Cerebellar cortex (tissue), 1 donor: ENCODE measurements at places on chromosomes 4 and X.

DNA sequence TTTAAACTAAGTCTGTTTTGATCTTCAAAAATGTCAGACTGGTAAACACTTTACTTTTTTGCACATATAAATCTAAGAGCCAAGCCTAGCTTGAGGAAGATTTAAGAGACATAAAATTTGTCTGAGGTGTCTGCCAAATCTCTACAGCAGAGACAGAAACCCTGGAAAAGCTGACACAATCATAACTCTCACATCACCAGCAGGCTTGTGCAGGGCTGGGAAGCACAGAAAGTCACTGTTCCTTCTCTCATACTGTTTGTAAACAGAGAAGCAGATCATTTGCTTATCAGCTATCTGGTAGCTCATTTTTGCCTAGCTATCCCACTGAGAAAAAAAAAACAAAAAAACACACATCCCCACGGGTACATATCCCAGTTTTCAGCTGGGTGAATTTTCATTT is 7.0 kb downstream of the ENOX2 start:
- no peak for DNase-seq

GRCh38 chr4:38560768-38561558 is 103.0 kb upstream of the KLF3 start:
- DNase-seq, result no peak

- no peak for DNase-seq
These were observed 846.2 kb upstream of the AGA start for GRCh38 chr4:178288462-178288861.

DNA sequence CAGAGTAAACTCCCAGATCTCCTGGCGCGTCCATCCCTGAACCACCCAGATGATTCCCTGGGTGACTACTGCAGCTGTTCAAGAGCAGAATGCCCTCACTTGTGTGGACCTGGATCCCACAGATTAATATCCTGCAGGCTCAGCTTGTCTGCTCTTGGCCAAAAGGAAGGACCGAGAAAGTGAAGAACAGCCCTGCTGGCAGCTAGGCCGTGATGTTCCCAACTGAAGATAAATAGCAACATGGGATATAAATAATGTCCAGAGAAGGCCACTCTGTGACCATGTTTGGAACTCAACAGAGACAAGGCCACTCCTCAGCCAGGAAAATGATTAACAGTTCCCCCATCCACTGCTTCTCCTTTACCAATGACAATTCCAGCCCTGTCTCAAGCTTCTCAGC is 21.5 kb downstream of the SUPT20HL2 start:
- no peak for DNase-seq

- DNase-seq, result no peak
These were observed 9.2 kb downstream of the RFC1 start for GRCh38 chr4:39357002-39357401.

DNA sequence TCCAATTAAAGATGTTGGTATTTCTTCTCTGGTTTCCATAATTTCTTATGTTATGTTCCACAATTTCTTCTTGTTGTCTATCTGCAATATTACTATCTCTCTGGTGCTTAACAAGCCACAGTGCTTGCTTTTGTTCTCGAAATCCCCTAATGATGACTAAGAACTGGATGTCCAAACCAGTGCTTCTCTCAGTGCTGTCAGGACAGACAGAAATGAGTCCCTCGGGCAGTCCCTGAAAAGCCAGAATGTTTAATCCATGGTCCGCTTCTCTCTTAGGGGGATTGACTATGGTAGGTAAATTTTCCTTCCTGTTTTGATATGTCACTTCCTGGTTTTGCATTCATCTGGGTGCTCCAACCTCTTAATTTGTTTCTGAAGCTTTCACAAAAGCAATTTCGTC is 321.6 kb upstream of the PCDH10 start:
- no peak for DNase-seq

DNA sequence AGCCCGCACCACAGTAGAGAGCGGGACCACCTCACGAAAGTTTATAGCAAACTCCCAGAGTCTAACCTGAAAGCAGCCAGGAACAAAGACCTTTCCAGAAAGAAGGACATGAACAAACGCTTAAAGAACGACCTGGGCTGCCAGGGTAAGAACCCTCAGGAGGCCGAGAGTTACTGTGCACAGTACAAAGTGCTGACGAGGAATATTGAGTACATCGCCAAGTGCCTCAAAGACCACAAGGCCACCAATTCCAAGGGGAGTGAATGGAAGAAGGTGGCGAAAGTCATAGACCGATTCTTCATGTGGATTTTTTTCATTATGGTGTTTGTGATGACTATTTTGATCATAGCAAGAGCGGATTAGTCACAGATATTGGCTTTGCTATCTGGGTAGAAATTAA is 19.0 kb downstream of the CHRNA9 start:
- DNase-seq, result no peak

DNA sequence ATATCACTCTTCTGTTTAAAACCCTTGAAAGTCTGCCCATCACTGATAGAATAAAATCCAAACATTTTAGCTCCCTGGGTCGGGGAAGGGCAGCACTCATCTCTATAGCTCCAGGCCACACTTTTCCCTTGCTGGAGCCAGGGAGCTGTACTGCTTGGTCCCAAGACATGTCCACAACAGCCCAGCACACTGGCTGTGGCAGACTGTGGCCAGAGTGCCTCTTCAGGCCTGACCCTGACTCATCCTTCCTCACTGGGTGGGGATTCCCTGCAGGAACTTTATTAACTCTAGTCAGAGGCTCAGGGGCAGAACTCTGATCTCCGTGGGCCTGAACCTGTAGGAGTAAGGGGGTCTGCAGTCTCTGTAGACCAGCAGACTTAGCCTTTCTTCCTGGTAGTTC is 69.8 kb upstream of the CAPN6 start:
- no peak for DNase-seq

DNA sequence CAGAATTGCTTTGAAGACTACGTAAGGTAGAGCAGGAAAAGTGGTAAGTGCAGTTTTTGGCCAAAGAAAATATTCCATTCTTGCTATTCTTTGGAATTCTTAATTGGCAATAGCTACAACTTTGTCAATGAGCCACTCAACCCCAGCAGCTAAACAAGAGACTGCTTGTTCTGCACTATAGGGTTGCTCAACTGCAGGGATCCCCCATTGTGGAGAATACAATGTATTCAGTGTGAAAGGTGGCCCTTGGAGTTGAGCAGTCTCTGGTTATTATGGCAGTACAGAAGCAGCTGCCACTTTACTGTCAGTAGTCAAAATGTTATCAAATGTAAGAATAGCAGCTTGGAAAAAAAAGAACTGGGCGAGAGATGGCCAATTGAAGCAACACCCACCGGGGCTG is 808.7 kb downstream of the CENPC start:
- no peak for DNase-seq

DNA sequence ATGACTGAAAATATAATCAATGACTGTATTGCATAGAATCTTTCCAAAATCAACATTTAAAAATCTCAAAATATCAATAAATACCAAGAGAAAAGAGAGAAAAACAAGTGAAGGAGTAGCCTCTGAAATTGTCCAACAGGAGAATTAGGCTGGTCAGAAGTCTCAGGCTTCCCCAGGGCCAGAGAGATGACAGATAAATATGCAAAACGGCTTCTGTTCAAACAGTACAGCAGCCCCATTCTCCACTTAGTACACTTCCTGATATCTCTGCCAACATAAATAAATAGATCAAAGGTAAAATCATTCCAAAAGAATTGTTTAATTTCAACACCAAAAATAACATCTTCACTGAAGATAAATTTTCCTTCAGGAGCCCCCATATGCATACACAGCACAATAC is 204.7 kb upstream of the GABRA2 start:
- DNase-seq, result no peak

DNA sequence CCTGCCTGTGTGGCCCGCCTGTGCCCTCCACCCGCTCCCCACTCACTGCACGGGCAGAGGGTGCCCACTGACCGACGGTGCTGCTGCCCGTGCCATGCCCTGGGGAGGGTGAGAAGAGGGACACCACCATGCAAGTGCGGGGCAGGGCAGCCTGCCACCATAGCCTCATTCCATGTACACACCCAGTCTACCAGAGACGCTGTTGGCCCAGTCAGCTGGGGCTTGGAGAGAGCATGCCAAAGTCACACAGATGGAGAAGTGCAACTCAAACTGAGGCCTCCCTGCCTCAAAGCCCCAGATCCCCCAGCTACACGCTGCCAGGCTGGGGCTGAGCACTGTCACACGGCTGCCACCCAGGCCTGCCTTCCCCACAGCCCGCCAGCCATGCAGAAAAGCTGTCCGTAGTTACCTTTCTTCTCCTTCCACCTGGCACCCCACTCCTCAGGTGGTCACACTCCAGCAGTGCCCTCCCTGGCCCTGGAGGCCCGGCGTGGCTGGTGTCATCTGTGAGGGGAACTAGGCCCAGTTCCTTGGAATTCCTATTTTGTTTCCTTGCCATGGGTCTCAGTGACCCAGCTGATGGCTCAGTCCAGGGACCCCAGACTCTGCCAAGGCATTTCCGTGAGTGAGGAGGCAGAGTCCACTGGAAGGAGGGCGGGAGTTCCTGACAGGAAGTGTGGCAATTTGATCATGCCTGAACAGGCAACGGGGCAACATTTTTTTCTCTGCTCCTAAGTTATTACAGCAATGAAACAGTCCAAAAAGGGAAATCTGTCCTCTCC is at the start of gene SLC2A9:
TSS of gene SLC2A9 (minus strand) at position 627 of the 782 bp plus-strand sequence. CDS start at position 559, 68 bp downstream.
- DNase-seq, result no peak

DNA sequence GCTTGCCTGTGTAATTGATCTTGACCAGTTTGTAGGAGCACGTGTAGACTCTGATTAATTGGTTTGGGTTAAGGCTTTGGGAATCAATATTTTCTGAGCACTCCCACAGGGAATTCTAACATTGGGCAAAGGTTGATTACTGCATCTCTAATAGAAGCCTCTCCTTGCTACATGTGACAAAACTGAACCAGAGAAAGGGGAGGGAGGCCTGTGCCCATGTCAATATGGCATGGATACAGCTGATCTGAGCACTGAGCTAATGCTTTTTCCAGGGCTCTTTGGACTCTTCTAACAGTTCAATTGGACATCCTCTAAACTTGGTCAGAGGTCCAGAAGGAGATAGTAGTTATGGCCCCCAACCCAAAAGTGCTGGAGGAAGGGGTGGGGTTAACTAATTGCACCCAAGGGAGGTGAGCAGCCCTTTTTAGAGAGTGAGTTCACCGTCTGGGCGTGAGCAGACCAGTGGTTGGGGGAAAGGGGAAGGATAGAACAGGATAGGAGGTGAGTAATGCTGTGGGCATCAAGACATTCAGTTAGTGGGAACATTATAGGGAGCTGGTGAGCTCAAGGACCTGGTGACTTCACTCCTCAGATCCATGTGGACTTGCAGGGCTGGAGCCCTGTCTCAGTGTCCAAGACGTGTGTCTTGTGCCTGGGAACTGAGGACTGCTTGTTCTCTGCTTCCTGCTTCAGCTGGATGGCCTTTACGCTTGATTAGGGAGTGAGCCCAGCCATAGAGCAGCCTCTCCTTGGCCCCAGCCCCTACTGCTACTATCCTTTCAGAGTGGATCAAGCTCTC is 22.8 kb downstream of the MSN start:
- DNase-seq, result no peak

DNA sequence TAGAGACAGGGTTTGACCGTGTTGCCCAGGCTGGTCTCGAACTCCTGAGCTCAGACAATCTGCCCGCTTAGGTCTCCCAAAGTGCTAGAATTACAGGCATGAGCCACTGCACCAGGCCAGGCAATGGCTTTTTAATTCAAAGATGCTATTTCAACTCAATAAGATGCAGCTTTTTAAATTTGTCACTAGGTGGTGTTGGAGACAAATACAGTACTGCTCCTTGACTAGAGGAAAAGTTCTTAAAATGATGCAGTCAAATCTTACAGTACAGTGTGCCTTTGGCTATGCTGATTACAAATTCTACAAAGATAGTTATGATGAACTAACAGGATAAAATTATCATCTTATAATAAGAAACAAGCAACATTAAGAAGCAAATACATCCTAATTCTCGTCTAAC is 441.1 kb downstream of the KCNIP4 start:
- DNase-seq, result peak; percentile 33

DNA sequence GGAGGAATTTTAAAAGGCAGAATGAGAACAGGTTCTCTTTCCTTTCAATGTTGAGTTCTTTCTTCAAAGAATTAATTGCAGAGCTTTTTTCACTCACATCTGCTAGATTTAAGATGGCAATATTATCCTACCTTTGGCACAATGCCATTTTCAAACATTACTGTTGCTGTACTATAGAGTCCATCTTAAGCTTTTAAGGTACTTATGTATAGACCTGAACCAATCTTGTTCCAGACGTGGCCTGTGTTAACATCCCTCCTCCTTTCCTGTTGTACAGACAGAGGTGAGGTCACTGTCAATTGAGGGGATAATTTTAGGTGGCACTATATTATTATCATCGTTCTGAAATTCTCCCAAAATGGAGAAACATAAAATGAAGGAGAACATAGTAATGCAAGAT is 53.0 kb upstream of the MYOZ2 start:
- DNase-seq, result no peak

DNA sequence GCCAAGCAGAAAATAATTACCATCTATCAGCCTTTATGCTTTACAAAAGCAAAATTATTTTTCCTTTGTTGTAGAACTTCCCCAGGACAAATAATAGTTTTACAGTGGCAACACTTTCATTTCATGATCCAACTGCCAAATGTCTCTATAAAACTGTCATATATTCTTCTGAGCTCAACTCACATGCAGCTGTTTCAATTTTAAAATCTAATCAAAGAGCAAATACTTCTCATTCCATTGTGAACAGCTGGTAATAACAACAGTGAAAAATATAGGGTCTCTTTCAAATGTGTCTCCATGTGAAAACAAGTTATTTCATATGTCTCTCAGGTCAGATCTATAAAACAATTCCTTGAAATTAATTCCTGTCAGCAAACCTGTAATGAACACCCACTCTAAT is 270.6 kb upstream of the SLC7A11 start:
- no peak for DNase-seq

DNA sequence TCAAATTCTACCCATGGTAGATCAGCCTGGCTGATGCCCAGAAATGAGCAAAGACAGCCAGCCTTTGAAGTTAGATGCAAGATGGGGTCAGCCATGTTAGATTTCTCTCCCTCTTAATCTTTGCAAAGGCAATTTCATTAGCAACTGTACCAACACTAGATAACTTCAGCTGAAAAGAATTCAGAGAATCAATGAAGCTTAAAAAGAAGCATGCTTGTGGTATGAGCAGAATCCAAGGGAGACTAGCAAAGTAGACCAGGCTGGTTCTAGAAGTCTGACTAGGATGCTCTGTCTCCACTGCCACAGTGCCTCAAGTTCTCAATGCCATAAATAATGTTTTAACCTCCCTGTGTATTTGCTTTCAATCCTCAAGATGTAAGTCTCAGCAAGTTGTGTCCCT is 247.3 kb downstream of the SLC7A11 start:
- peak; percentile 75 for DNase-seq

GRCh38 chr4:152516156-152516555 is 19.7 kb downstream of the FBXW7 start:
- no peak for DNase-seq

- no peak for DNase-seq
These were observed 9.6 kb downstream of the AFP start for GRCh38 chr4:73445383-73446335.

GRCh38 chr4:173237152-173237551 is 68.5 kb downstream of the GALNT7 start:
- DNase-seq, result peak; percentile 46

- no peak for DNase-seq
These were observed 30.3 kb downstream of the NFKB1 start for GRCh38 chr4:102531462-102531861.

GRCh38 chr4:53818104-53818503 is 226.8 kb upstream of the LNX1 start:
- no peak for DNase-seq

- DNase-seq, result no peak
These were observed 46.0 kb upstream of the SMAD1 start for GRCh38 chr4:145435646-145436045.

GRCh38 chr4:18366892-18367291 is 345.3 kb upstream of the LCORL start:
- DNase-seq, result peak; percentile 17
